Stimulated activated CD8-positive, alpha-beta memory T cell treated with anti-CD3 and anti-CD28 coated beads, Interleukin-4, amount 100 ng/mL, for 1 hour (primary cell): ENCODE measurements at places on chromosomes 2 and 18.

- no peak for DNase-seq
Measured at GRCh38 chr2:26345283-26345544, 729 bp upstream of the SELENOI start.

GRCh38 chr2:47602996-47603395 is 179.9 kb upstream of the MSH6 start:
- DNase-seq: no peak

GRCh38 chr2:14199040-14199439 is 433.5 kb upstream of the LRATD1 start:
- no peak for DNase-seq

- DNase-seq: no peak
Measured at GRCh38 chr2:191635333-191636234, 42.4 kb upstream of the NABP1 start.

GRCh38 chr2:96120991-96121390 is 4.6 kb upstream of the ADRA2B start:
- DNase-seq: no peak

- DNase-seq: no peak
Measured at GRCh38 chr2:18399601-18400000, 160.9 kb downstream of the RDH14 start.

- no peak for DNase-seq
Measured at GRCh38 chr2:67674668-67675067, 277.5 kb downstream of the ETAA1 start.

DNA sequence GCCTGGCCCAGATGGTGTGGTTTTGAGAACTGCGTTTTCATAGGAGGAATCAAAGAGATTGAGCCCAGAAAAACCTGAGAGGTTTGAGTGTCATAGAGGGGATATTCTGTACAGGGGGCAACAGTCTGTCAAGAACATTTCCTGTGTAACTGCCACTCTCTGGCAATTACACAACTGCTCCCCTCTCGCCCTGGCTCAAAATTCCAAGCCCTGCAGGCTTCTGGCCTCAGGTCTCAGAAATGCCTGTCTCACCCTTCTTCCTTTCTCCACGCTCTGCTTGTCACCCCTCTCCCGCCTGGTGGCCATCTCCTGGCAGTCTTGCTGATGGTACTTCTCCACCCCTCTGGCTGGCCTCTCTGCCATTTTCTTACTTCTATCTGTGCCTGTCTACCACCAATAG is 4.0 kb downstream of the VAMP5 start:
- no peak for DNase-seq

- no peak for DNase-seq
Measured at GRCh38 chr2:143451642-143452281, 322.5 kb downstream of the ARHGAP15 start.

GRCh38 chr2:137862651-137863050 is 101.6 kb upstream of the HNMT start:
- DNase-seq: no peak

- DNase-seq: no peak
Measured at GRCh38 chr2:39845460-39846146, 66.5 kb upstream of the THUMPD2 start.
